ENCODE measurements at places on chromosomes 3 and 15. TPM values are rescaled to one million over a fixed set of nuclear protein-coding genes. Genes with fewer than 3 reads are reported as not detected.

P2RY13 gene
- total RNA-seq: not detected

GRCh38 chr3:58508437-58508836 is 16.5 kb downstream of the KCTD6 start:
- no peak for DNase-seq

- no peak for DNase-seq
These were observed 1.3 kb downstream of the ALPK3 start for GRCh38 chr15:84818261-84819131.

ACAN gene
- not detected for total RNA-seq

GRCh38 chr3:31707286-31707685 is 174.6 kb downstream of the STT3B start:
- DNase-seq: no peak
